Myocyte (in vitro differentiated cells): ENCODE measurements at places on chromosomes 12 and 14.

DNA sequence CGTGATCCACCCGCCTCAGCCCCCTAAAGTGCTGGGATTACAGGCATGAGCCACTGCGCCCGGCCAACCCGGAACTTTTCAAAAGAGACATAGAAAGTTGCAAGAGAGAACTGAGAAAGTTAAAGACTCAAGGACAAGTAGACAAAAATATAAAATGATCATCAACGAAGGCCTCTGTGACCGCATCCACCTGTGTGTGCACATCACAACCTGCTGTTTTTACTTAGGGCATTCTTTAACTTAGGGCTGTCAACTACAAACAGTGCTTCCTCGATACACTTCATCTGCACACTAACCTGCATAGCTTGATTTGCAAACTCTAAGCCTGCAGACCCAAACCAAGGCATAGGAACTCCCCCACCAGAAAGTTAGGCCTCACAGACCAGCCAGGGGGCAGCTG is 14.8 kb downstream of the P2RX2 start:
- no peak for DNase-seq

DNA sequence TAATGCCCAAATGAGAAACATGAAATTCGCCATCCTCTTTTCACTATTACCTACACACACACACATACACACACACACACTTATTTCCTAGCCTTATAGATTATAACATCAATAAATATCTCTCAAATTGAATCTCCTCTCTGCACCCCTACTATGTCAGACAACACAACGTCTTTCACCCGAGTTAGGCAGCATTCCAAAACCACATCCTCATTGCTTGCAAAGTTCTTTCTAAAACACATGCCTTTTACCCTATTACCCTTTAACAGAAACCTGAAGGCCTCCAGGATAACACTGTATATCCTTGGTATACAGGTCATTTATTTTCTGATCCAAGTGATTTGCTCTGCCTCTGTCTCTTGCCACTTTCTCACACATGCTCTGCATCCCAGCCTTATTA is 56.3 kb downstream of the KCNH5 start:
- DNase-seq, result no peak

DNA sequence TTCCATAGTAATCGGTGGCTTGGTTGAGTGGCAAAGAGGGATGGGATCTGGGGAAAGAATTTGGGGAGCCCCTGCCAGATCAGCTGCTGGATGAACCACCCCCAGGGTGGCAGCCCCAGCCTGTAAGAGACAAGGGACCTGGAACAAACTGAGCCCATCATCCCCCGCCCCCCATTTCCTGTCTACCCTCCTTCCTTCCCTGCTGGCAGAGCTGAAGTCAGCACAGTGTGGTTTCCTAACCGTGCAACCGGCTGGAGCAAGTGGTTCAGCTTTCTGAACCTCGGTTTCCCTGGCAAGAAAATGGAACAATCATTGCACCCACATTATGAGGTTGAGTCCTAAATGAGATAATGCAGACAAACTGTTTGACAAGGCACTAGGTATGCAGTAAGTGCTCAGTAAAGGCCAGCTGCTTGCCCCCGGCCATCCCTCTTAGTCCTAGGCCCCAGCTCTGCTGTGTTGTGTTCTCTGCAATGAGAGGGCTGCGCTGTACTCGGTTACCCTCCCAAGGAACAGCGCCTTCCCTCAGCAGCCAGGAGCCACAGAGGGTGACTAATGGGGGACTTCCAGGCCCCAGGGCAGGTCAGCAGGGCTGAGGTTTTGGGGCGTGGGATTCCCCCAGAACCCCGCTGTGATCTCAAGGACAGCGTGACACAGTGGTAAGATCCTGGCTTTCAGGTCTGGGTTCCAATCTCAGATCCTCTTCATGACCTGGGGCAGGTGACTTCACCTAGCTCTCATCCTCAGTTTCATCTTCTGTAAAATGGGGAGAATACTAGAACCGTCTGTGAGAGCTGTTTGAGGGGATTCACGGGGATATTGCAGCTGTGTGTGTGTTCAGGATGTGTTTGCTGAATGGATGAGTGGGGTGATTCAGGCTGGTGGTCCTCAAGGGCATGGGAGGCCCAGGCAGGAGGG is 16.5 kb downstream of the SELPLG start:
- no peak for DNase-seq

GRCh38 chr12:71556875-71557274 is 106.8 kb downstream of the ZFC3H1 start:
- DNase-seq, result peak; percentile 92

DNA sequence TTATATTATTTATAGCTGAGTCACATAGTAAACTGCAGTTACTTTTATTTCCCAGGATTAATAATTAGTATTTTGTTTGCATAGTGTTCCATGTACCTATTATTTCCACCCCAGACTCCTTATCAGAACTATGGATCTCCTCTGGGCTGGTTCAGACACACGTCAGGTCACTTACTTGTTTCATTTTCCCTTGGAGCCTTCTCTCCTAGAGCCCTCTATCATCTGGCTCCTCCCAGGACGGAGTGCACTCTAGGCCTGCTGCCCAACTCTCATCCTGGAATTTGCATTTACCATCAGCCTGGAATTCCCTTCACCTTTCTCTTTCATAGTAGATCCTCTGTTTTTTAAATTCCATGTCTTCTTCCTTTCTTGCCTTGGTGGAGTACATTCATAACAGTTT is 28.5 kb upstream of the GALNT16 start:
- no peak for DNase-seq

GRCh38 chr14:20427231-20428009 is 8.5 kb downstream of the KLHL33 start:
- DNase-seq, result peak; percentile 46

GRCh38 chr12:93526786-93527428 is 45.6 kb upstream of the SOCS2 start:
- peak; percentile 72 for DNase-seq

DNA sequence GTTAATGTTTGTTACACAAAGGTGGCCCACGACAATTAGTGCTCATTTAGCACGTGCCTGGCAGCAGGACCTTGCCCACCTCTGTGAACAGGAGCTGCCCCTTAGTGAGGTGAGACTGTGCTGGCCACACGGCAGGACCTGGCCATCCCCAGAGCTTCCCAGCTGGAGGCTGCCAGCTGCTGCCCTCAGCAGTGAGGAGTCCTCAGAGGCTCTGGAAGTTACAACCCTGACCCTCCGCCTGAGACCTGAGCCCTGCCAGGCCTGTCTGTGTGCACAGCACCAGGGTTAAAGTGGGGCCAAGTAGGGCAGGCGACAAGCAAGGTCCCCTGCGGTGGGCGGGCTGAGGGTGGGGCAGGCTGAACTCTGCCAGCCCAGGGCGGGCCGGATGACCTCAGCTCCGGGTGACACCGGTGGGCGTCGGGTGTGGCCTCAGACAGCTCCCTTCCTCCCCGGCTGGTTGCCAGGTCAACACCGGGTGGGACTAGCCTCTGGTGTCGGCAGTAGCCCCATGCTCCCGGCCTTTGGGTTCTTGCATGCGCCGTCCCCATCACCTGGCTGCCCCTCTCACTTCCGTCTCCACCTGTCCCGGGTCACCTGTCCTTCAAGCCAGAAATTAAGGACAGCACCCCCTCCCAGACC is 9.2 kb upstream of the LBHD2 start:
- no peak for DNase-seq

- no peak for DNase-seq
These were observed 21.7 kb downstream of the ERH start for GRCh38 chr14:69376439-69376838.

- no peak for DNase-seq
These were observed 5.9 kb downstream of the NXPH4 start for GRCh38 chr12:57222286-57223190.

- DNase-seq, result no peak
These were observed 340.7 kb upstream of the LMO3 start for GRCh38 chr12:16946704-16947103.
